ENCODE measurements at places on chromosomes 5 and 9.

DNA sequence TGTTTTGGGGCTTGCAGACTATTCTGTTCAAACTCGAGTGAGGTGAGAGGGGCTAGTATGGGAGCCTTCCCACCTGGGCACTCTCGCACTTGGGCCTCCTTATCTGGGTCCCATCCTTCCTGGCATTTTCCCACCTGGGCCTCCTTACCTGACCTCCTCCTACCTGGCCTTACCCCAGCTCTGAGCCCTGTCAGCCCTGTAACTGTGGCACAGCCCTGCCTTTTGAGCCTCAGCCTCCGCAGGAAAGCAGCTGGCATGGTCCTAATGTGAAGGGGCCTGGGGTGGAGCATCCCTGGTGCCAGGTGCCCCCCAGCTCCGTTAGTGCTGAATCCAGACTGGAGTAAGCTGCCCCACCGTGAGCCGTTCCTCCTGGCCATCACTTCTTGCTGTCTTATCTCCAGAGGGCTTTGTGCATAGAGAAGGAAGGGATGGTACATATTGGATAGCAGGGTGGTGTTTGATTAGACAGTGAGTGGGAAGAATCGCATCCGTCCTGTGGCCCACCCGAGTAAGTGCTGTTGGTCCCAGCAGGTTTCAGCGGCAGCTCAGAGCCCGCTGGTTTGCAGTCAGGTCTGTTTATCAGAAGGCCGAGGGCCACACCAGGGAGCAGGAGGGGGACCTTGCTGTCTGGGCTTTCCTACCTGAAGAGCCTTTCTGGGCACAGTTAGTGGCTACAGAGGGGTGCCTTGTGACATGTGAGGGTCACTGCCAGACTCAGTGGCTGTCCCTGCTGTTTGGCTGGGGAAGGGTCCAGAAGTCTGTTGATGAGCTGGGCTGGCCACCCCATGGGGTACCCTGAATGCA lies 76.5 kb downstream of the WNK2 start:
- H3K4me3 ChIP-seq = no peak overlapping the region
- H3K36me3 ChIP-seq = no peaks in the 10 kb centered on the region
- peaks cover 8% of the 10 kb centered on the region for H3K4me1 ChIP-seq
- H3K27me3 ChIP-seq = no peaks in the 10 kb centered on the region
- no peak for DNase-seq

- no peaks in the 10 kb centered on the region for H3K36me3 ChIP-seq
- H3K27me3 ChIP-seq = no peaks in the 10 kb centered on the region
These were observed 377.1 kb downstream of the ACTL7B start for GRCh38 chr9:108478431-108479332.

DNA sequence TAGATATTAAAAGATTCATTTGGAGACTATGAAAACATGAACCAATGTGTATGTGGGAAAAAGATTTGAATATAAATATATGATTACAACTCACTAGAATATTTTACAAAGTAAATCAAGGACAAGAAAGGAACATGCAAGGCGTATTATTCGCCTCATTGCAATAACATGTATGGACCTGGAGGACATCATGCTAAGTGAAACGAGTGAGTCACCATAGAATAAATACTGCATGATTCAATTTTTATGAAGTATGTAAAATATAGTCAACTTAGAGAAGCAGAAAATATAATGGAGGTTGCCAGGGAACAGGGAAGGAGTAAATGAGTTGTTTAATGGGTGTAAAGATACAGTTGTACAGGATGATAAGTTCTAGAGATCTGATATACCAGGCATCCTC lies 4.9 kb downstream of the TXNDC8 start:
- no peaks in the 10 kb centered on the region for H3K36me3 ChIP-seq
- no peaks in the 10 kb centered on the region for H3K27me3 ChIP-seq
- H3K27ac ChIP-seq = no peak overlapping the region
- H3K4me3 ChIP-seq = no peak overlapping the region

GRCh38 chr5:122295138-122295537 lies 16.9 kb upstream of the SNCAIP start:
- H3K4me1 ChIP-seq = no peaks in the 10 kb centered on the region
- no peak for DNase-seq
- H3K27me3 ChIP-seq = no peaks in the 10 kb centered on the region
- no peak overlapping the region for H3K27ac ChIP-seq
- H3K4me3 ChIP-seq = no peak overlapping the region
- H3K36me3 ChIP-seq = no peaks in the 10 kb centered on the region

DNA sequence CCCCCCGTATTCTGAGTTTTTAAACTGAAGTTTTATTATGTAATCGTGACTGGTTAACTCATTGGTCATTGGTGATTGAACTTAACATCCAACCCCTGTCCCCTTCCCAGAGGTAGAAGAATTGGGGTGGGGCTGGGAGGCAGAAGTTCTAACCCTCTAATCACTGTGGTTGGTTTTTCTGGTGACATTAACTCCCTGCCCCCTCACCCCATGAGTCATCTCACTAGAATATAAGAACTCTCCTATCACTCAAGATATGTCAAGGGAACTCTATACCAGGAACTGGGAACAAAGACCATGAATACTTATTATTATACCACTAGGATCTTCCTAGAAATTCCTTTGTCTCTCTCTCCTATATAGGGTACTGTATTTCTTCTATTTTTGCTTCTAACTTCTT lies 52.3 kb upstream of the CAVIN4 start:
- H3K4me3 ChIP-seq = no peak overlapping the region
- no peak overlapping the region for H3K27ac ChIP-seq
- no peaks in the 10 kb centered on the region for H3K27me3 ChIP-seq
- H3K4me1 ChIP-seq = no peaks in the 10 kb centered on the region
- no peak for DNase-seq

All from RWPE2 (cell line).